ENCODE measurements at places on chromosomes 1 and 21.

- DNase-seq: no peak
Measured at GRCh38 chr1:176556288-176556687, 93.3 kb downstream of the PAPPA2 start.

GRCh38 chr1:181160998-181161870, 72.7 kb downstream of the IER5 start:
- no peak for DNase-seq

GRCh38 chr21:16113052-16113715, 383.4 kb downstream of the USP25 start:
- DNase-seq: no peak

GRCh38 chr1:224432672-224433040, 1.9 kb downstream of the WDR26 start:
- peak; percentile 17 for DNase-seq

GRCh38 chr1:9249534-9250410, 15.2 kb downstream of the H6PD start:
- DNase-seq: no peak

GRCh38 chr1:100391675-100392074, 39.4 kb downstream of the CDC14A start:
- DNase-seq: no peak

DNA sequence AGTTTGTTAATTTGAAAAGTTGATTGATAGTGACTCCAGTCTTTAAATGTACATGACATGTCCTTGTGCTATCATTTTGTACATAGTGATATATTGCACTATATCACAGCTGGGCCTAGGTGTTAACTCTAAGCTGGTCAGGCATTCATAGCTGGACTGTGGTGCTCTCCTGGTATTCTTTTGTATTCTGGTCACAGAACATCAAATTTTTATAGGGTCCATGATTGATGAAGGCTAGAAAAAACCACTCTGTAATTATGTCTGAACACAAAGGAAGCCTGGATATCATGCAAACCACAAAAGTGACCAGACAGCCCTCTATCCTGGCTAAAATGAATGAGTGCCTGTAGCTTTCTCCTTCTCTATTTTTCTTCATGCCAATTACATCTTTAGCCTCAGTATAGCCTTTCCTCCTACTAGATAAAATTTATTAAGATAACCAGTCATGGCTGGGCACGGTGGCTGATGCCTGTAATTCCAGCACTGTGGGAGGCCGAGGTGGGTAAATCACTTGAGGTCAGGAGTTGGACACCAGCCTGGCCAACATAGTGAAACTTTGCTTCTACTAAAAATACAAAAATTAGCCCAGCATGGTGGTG, 134.9 kb upstream of the B3GALT2 start:
- no peak for DNase-seq

Measured in DMS 273 treated with DMSO at 0.1 percent for 48 hours (cell line).